ENCODE measurements at places on chromosomes 1 and 21. TPM values are rescaled to one million over a fixed set of nuclear protein-coding genes. Genes with fewer than 3 reads are reported as not detected.

DENND2C gene
- total RNA-seq, result 7.4 TPM

FCRL4 gene
- not detected for total RNA-seq

LCE1A gene
- total RNA-seq, result not detected

CA6 gene
- total RNA-seq, result not detected

DNASE2B gene
- 0.09 TPM for total RNA-seq

HYI gene
- total RNA-seq, result 22.2 TPM

OR11L1 gene
- not detected for total RNA-seq

EPS8L3 gene
- not detected for total RNA-seq

HENMT1 gene
- total RNA-seq, result 20.3 TPM

LCE1F gene
- total RNA-seq, result not detected

KRTAP19-1 gene
- not detected for total RNA-seq

GRCh38 chr1:47417170-47418044 lies 1.3 kb downstream of the FOXE3 start:
- peaks cover 2% of the 10 kb centered on the region for H3K4me1 ChIP-seq
- H3K36me3 ChIP-seq, result no peaks in the 10 kb centered on the region
- no peak for DNase-seq
- no peak overlapping the region for H3K4me3 ChIP-seq
- H3K27me3 ChIP-seq, result peaks cover 71% of the 10 kb centered on the region

- DNase-seq, result no peak
- H3K4me3 ChIP-seq, result no peak overlapping the region
- no peaks in the 10 kb centered on the region for H3K27me3 ChIP-seq
- H3K4me1 ChIP-seq, result no peaks in the 10 kb centered on the region
These were observed 66.0 kb downstream of the ZMYM4 start for GRCh38 chr1:35334485-35334884.

DNA sequence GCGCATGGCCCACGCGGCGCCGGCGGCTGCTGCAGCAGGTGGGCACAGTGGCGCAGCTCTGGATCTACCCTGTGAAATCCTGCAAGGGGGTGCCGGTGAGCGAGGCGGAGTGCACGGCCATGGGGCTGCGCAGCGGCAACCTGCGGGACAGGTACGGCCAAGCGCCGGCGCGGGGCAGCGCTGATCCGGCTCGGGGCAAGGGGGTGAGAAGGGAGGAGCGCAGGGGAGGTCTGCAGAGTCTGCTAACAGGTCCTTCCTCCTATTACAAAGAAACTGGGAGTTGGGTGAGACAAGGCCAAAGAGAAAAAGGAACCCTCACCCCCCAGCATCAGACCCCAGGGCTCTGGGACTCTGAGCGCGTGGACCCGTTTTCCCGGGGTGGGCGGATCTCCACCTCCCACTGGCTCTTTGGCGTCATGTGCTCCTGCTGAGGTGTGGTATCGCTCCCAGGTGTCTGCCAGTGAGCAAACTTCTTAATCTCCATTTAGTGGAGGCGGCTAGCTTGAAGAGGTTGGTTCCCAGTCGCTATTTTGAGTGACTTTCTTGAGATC lies 431 bp downstream of the MTARC1 start:
- peaks cover 5% of the 10 kb centered on the region for H3K27me3 ChIP-seq
- H3K36me3 ChIP-seq, result peaks cover 10% of the 10 kb centered on the region
- peak overlapping the region; percentile 54 for H3K4me3 ChIP-seq
- no peak for DNase-seq

- H3K27ac ChIP-seq, result no peak overlapping the region
- H3K4me3 ChIP-seq, result no peak overlapping the region
- H3K27me3 ChIP-seq, result peaks cover 12% of the 10 kb centered on the region
- DNase-seq, result no peak
- peaks cover 22% of the 10 kb centered on the region for H3K4me1 ChIP-seq
- peaks cover 74% of the 10 kb centered on the region for H3K36me3 ChIP-seq
These were observed 11.1 kb downstream of the NOC2L start for GRCh38 chr1:947958-948357.

DNA sequence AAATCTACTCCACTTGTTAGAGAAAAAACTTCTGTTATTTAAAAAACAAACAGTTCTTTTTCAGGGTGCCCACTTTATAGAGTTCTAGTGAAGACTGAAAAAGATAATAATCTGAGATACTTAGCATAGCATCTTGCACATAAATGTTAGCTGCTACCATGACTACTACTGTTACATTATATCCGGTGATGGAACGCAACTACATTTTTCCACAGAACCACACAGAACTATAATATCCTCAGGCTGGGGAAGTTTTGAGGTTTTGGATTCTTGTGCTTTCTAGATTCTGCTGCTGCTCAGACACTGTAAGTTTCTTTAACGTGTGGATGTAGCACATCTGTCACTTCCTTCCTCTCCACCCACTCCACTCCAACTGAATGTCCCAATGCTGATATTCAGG lies 110.3 kb downstream of the PTPN14 start:
- no peaks in the 10 kb centered on the region for H3K36me3 ChIP-seq
- peaks cover 11% of the 10 kb centered on the region for H3K4me1 ChIP-seq
- H3K27ac ChIP-seq, result peak overlapping the region; percentile 60
- peak; percentile 88 for DNase-seq

DNA sequence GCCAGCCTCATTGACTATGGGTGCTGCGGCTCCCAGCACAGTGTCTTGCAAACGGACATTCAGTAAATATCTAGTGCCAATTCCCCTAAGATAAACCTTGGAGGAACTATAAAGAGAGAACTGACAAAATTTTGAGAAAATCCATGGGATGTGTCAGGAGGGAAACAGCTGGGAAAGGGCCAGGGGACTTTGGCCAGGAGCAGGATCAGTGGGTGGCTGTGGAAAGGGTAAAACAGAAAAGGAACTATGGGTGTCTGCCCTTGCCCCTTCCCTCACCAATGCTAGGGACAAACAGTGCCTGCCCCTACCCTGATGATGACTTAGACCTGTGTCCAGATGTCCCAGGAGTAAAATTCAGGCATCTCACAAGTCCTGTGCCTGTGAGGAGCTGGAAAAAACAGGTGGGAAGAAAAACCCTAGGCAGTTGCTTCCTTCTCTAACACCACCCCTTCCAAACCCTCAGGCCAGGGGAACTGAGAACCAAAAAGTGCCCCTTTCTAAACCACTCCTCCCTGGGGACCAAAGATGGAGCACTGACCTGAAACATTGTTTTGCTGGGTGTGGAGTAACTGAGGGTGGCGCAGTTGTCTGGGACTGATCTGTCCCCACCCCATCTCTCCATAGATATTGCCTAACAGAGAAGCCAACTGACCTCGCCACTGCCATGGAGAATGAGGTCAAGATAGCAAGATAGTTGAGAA lies 22.1 kb upstream of the IFNAR2 start:
- no peak overlapping the region for H3K4me3 ChIP-seq
- H3K36me3 ChIP-seq, result no peaks in the 10 kb centered on the region
- H3K4me1 ChIP-seq, result peaks cover 10% of the 10 kb centered on the region
- no peaks in the 10 kb centered on the region for H3K27me3 ChIP-seq
- DNase-seq, result no peak
- H3K27ac ChIP-seq, result no peak overlapping the region

- H3K27me3 ChIP-seq, result no peaks in the 10 kb centered on the region
- H3K27ac ChIP-seq, result peak overlapping the region; percentile 37
- H3K36me3 ChIP-seq, result peaks cover 31% of the 10 kb centered on the region
- peaks cover 69% of the 10 kb centered on the region for H3K4me1 ChIP-seq
These were observed 117.1 kb upstream of the IPO9 start for GRCh38 chr1:201711811-201712210.

GRCh38 chr21:34544032-34544496 lies 32.1 kb upstream of the KCNE1 start:
- DNase-seq, result peak; percentile 53
- H3K4me1 ChIP-seq, result peaks cover 13% of the 10 kb centered on the region
- H3K4me3 ChIP-seq, result no peak overlapping the region
- H3K27me3 ChIP-seq, result no peaks in the 10 kb centered on the region

DNA sequence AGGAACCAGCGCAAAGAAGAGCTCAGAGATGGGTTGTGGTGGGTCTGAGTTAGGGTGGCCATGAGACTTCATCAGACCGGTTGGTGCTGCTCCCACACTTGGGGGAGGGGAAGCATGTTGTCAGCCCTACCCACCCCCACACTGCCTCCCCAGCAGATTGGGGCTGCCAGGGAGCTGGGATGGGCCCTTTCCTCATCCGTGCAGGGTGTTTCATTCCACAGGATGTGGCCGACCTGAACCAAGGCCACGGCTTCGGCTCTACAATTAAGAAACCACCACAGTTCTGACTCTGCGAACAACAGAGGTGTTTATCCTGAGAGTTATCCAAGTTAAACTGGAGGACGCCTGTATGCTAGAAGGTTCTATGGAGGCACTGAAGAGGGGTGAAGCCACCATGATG lies 171.2 kb downstream of the ETS2 start:
- H3K36me3 ChIP-seq, result no peaks in the 10 kb centered on the region
- H3K27ac ChIP-seq, result no peak overlapping the region
- no peaks in the 10 kb centered on the region for H3K4me1 ChIP-seq
- H3K4me3 ChIP-seq, result no peak overlapping the region

DNA sequence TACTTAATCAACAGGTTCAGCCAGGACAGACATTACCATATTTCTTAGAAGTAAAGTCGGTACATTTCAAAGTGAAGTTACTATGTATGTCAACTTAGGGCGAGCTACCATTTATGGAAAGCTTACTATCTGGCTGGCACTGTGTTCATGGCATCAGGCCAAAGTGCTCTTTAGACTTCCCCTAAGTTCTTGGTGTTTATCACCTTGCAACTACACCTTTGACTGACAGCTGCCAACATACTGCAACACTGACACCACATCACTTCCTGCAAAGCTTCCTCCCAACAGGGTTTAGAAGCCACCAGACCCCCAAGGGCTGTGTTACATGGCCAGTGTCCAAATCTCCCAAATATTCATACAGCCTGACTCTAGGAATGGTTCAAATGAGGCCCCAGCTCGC lies 61.0 kb downstream of the TIAM1 start:
- H3K27me3 ChIP-seq, result no peaks in the 10 kb centered on the region
- no peak overlapping the region for H3K4me3 ChIP-seq
- no peak overlapping the region for H3K27ac ChIP-seq
- peaks cover 6% of the 10 kb centered on the region for H3K4me1 ChIP-seq
- H3K36me3 ChIP-seq, result no peaks in the 10 kb centered on the region

DNA sequence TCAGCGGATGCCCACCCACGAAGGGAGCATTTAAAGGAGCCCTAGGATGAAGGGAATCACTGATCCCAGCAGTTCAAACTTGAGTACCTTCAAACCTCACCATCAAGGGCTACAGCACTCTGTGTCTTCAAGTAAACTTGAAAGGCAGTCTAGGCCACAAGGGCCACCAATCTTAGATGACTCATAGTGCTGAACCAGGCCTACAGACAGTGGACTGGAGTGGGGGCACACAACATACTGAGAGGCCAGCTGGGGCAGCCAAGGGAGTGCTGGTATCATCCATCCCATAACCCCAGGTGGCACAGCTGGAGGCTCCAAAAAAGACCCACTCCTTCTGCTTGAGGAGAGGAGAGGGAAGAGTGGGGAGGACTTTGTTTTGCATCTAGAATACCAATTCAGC lies 345.4 kb downstream of the DUSP10 start:
- no peak overlapping the region for H3K27ac ChIP-seq
- no peaks in the 10 kb centered on the region for H3K4me1 ChIP-seq
- no peak for DNase-seq
- H3K4me3 ChIP-seq, result no peak overlapping the region

DNA sequence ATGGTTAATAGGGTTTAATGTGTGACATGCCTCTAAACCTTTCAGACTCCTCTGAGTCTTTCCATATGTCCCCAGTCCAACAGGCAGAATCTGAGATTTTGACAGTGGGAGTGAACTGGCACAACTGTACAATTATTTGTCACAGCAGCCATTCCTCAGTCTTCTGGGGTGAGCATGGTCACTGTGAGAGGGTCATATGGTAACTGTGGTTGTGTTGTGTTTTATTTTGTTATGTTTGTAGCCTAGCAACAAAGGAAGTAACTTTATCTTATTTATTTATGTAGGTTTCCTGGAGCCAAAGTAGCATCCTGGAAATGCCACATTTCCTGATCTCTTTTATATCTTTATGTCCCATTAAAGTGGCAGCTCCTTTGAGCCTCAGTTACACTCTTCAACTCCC lies 1067.9 kb downstream of the TTLL7 start:
- no peaks in the 10 kb centered on the region for H3K36me3 ChIP-seq
- H3K4me1 ChIP-seq, result peaks cover 6% of the 10 kb centered on the region
- H3K4me3 ChIP-seq, result no peak overlapping the region

DNA sequence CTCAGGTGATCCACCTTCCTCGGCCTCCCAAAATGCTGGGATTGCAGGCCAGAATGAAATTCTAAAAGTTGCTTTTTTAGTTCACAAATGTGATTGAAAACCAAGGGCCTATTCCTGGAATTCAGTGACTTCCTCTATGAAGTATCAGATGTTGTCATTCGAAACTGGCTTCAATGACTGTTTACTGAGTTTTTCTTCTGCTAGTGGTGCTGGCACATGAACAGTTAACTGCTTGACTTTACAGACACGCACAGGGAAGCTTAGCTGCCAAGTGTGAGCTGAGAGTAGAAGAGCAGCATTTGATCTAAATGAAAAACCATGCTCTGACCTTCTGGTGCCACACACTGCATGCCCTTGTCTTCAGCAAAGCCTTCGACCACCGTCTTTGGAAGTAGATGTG lies 32.8 kb upstream of the AJAP1 start:
- no peaks in the 10 kb centered on the region for H3K36me3 ChIP-seq
- no peaks in the 10 kb centered on the region for H3K4me1 ChIP-seq
- H3K27ac ChIP-seq, result no peak overlapping the region
- peaks cover 3% of the 10 kb centered on the region for H3K27me3 ChIP-seq
- no peak overlapping the region for H3K4me3 ChIP-seq
- no peak for DNase-seq

DNA sequence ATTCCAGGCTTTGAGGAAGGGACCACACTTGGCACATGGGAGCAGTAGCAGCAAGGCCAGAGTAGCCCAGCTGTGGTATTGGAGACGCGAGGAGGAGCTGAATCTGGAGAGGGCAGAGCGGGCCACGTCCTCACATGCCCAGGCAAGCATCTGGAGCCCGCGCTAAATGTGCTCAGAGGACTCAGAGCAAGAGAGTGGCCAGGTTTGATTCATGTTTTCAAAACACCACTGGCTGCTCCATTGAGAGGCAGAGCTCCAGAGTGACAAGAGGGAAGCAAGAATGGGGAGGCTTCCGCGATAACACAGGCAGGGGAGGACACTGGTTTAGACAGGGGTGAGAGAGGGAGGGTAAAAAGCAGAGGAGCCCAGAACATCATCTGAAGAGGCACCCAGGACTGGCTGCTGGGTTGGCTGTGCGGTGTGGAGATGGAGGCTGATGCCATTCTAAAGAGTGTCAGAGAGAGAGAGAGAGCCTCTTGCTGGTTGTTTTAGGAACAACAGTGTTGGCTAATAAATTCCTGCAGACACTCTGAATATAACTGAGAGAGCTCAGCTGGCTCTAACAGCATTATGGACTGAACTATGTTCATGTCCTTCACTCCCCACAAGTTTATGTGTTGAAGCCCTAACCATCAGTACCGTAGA lies 32.3 kb downstream of the RCAN1 start:
- no peaks in the 10 kb centered on the region for H3K36me3 ChIP-seq
- H3K27me3 ChIP-seq, result no peaks in the 10 kb centered on the region
- no peak overlapping the region for H3K27ac ChIP-seq
- peak; percentile 23 for DNase-seq
- peaks cover 23% of the 10 kb centered on the region for H3K4me1 ChIP-seq

Measured in muscle of leg (tissue), 16 donors.